ENCODE measurements at places on chromosomes 2 and 18.
A peak's percentile ranks its signal among the peaks of the same experiment; 100 is the strongest.

DNA sequence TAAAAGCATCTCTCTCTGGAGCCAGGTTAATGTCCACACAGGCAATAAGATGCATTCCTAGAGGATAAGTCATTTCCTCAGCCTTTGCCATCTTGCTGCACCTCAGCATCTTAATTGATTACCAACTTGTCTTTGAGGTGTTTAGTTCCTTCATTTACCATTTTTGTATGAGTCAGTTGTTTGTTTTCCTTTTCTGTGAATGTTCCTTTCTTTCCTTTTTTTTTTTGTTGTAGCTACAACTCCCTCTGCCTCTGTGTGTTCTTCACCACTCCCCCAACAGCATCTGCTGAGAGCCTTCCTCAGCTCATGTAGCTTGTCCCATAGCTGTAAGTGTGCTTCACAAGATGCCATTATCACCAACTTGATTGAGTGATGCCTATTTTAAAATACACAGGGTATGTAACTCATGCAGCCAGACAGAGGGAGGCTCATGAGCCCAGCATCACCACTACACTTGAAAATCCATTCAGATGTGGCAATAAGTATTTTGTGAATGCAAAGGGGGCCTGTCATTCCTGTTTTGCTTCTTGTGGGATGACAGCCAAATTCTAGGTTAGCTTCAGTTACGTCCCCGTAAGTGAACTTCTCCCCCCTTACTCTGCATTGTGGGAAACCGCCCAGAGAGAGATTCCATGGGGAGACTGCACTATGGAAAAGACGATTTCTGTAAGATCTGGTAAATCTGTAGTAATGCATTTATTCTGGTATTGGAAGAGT lies 315.9 kb upstream of the ZEB2 start:
- no peak for DNase-seq

GRCh38 chr2:105280281-105280680 lies 38.7 kb downstream of the GPR45 start:
- no peak for DNase-seq

- no peak for DNase-seq
Measured at GRCh38 chr2:134727385-134727784, 8.6 kb upstream of the TMEM163 start.

GRCh38 chr18:63905361-63905760 lies 2.4 kb upstream of the SERPINB10 start:
- DNase-seq, result no peak

DNA sequence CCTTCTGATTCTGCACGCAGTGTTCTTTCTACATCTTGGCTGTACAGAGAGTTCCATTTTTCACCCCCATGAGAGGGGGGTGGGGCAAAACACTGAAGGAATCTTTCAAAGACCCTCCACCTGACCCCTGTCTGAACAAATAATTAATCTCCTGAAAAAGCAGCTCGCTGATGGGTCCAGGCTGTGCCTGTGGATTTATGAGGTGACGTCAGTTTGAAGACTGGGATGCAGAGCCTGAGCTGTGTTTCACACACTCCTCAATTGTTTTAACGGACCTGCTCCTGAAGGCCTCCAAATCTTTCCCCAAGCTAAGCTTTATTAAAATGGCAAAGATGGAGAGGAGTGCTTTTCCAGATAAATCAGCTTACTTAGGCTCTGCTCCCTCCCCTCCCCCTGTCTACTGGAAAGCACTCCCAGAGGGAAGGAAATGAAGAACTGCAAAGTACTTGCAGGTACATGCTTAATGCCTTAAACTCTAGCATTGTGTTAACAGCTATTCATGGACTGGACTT lies 390.2 kb upstream of the TNP1 start:
- DNase-seq, result no peak

DNA sequence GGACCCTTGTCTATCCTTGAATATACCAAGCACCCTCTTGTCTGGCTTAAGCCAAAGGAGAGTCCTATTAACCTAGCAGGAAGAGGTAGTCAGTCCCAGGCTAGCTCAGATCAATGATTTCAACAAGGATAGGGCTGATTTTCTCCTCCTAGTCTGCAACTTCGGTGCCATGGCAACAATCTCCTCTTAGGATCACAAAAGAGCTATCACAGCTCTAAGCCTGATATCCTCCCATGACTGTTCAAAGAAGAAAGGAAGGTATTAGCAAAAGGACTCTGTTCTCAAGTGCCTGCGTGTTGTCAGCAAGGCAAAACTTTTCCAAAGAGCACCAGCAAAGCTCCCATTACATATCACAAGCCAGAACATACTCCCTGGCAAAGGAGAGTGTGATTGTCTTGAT lies 58.7 kb upstream of the DDX18 start:
- DNase-seq, result no peak

DNA sequence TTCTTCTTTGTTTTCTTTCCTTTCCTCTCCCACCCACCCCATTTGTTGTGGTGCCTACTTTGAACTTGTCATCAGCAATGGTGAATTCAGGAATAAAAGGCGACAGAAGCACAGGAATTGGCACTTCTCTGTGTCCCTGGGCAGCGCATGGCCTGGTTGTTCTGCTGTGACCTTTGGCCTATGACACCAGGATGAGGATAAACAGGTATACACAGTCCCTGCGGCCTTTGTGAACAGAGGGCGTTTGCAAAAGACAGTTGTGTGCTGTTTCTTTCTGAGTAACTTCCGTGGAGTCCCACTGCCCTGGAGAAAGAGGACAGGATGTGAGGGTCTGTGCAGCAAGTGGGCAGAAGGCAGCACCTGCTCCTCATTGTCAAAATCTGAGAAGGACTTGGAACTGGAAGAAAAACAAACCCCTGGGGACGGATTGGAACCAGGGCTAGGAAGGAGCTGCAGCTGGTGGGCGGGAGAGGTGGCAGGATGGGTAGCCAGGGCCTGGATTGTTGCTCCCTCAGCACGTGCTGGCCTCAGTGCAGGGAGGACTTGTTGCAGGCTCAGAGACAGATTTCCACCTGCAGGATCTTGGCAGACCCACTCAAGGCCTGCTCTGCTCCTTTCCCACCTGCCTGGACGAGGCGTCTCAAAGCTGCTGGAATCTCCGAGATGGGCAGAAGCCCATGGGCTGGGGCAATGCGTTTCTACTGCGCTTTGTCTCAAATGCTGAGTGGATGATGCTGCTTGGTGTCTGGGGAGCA lies 159.5 kb downstream of the ACKR3 start:
- DNase-seq, result no peak

DNA sequence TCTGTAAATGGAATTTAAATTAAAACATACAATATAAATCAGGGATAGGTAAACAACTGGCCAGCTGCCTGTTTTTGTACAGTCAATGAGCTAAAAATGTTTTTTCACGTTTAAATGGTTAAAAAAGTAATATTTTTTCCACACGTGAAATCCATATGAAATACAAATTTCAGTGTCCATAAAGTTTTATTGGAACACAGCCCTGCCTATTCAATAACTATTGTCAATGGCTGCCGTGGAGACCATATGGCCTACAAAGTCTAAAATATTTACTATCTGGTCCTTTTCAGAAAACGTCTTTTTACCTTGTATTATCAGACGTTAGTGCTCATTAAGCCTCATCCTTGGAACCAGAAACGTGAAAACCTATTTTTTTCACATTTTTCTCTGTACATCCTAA lies 1.3 kb downstream of the TMEM17 start:
- no peak for DNase-seq

- DNase-seq, result no peak
Measured at GRCh38 chr2:113061896-113062770, 3.1 kb downstream of the IL36RN start.

- no peak for DNase-seq
Measured at GRCh38 chr18:61282926-61283325, 50.3 kb upstream of the CDH20 start.

DNA sequence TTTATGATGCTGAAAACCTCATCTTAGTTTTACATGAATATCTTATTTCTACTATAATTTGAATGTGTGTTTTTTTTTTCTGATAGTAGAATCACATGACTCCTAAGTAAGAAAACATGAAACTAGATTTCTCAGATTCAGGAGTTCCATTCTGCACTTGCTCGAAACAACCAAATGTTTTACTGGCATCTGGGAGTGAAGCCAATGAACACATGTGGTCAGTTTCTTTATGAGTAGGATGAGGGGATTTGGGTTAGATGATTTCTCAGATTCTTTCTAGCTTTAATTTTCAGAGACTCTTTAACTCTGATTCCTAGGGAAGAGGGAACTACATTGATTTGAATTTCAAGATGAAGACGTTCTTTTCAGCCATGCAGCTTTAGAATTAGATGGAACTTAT lies 225.0 kb upstream of the NT5C1B start:
- DNase-seq, result no peak

- no peak for DNase-seq
Measured at GRCh38 chr18:44871771-44872170, 191.1 kb downstream of the SETBP1 start.

DNA sequence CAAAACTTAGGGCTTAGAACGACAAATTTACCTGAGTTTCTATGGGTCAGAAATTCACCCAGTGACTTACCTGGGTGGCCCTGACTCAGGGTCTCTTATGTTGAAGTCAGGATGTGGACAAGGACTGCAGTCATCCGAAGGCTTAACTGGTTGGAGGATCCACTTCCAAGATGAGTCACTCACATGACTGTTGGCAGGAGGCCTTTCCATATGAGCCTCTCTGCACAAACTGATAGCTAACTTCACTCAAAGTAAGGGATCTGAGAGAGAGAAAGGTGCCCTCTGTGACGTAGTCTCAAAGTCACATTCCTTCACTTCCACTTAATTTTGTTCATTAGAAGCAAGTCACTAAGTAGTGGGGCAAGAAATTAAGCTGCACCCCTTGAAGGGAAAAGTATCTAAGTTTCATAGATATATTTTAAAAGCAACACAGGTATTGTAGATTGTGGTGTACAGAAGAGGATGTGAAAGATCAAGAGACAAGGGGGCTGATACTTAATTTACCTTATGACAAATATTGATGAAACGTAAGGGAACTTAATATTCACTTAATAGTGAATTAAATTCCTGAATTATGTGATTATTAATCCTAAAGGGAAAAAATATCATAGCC lies 48.4 kb downstream of the TANK start:
- DNase-seq, result no peak

DNA sequence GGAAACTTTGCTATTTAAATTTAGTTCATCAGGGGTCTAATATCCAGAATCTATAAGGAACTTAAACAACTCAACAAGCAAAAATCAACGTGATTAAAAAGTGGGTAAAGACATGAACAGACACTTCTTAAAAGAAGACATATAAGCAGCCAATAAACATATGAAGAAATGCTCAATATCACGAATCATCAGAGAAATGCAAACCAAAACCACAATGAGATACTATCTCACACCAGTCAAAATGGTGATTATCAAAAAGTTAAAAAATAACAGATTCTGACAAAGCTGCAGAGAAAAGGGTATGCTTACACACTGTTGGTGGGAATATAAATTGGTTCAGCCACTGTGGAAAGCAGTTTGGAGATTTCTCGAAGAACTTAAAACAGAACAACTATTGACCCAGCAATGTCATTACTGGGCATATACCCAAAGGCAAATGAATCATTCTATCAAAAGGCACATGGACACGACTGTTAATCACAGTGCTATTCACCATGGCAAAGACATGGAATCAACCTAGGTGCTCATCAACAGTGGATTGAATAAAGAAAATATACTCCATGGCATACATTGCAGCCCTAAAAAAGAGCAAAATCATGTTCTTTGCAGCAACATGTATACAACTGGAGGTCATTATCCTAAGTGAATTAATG lies 189.9 kb downstream of the SLC4A10 start:
- DNase-seq, result no peak

- no peak for DNase-seq
Measured at GRCh38 chr2:186695081-186695756, 1.4 kb downstream of the FAM171B start.

GRCh38 chr2:156691014-156691413 lies 254.8 kb downstream of the GPD2 start:
- no peak for DNase-seq

DNA sequence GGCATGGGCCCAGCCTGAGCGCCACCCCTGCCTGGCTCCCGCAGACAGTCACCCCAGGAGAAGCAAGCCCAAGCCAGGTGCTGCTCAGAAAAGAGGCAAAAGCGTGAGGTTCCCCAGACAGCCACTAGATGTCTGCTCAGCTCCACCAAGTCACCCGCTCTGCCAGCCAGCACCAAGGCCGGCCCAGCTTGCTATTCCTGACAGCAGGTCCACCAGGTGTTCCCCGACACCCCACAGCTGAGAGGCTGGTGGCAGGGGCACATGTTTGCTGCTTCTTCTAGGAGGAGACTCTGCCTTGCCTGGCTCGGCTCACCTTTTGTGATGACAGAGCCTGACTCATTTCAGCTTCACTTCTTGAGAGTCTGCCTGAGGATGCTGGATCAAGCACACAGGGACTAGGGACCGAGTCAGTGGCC lies 206.7 kb downstream of the MGAT5 start:
- DNase-seq, result peak; percentile 44

DNA sequence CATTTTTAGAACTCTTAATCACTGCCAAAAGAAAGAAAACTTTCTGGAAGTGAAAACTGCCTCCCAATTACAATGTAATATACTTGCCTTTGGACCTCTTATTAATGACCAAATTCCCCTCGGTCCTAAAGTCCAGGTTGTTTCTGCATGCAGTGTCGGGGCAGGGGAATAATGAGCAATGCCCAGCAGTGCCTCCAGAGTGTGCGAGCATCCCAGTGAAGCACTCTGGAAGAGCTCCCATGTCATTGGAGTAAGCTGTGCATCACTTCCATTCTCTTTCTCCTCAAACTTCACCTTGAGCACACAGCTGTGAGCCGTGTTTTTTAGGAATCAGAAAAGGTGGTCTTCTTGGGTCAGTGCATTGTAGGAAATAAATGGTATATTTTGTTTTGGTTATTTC lies 107.1 kb downstream of the SH3RF3 start:
- DNase-seq, result no peak

DNA sequence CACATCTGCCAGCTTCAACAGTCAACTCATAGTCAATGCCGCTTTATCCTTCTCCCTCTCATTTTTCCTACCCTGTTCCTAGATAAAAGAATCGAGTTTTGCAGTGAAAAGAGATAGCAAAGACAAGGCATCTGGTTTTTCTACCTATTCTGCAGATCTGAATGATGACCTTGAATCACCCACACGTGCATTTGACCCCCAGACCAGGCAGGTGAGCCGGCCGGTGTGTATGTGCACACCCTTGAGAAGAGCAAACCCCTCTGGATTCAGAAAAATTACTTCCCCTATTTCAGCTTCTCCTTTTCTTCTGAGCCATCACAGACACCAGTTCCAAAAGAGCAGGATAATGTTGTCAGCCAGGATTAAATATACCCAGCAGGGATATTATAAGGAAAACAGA lies 115.6 kb upstream of the ST6GAL2 start:
- no peak for DNase-seq

GRCh38 chr18:42765302-42765701 lies 350.2 kb downstream of the RIT2 start:
- no peak for DNase-seq

GRCh38 chr18:79877163-79878091 lies 74.0 kb downstream of the SLC66A2 start:
- DNase-seq, result no peak

- no peak for DNase-seq
Measured at GRCh38 chr2:174327021-174327840, 7.5 kb upstream of the SP9 start.

GRCh38 chr2:71474116-71474743 lies 20.9 kb downstream of the DYSF start:
- no peak for DNase-seq

GRCh38 chr18:26624443-26624842 lies 76.1 kb upstream of the KCTD1 start:
- no peak for DNase-seq

Data from GM18507 (cell line).